ENCODE measurements at places on chromosomes 12 and 14.
A peak's percentile ranks its signal among the peaks of the same experiment; 100 is the strongest.

- DNase-seq, result no peak
Measured at GRCh38 chr12:41409628-41410027, 221.5 kb downstream of the PDZRN4 start.

- no peak for DNase-seq
Measured at GRCh38 chr14:22678221-22678620, 34.1 kb upstream of the OR6J1 start.

GRCh38 chr14:31205681-31206535 lies 1.7 kb downstream of the HECTD1 start:
- peak; percentile 33 for DNase-seq

- DNase-seq, result no peak
Measured at GRCh38 chr14:50733494-50733893, 65.4 kb upstream of the SAV1 start.

DNA sequence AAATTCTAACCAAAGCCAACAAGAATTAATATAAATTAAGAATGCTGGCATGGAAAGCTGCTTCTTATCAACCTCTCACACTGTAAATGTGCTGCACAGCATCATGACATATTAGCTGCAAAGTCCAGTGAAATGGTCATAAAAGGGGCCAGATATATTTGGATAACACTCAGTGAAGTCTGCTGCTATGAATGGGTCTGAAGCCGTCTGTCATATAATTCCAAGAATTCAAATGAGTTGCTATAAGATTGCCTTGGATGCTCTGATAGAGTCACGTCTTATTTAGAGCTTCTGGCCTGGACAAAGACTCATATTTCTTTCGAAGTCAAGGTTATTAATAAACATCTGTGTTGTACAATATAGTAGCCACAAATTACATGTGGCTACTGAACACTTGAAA lies 54.3 kb upstream of the OVCH1 start:
- DNase-seq, result no peak

GRCh38 chr14:71687166-71687831 lies 244.9 kb upstream of the RGS6 start:
- no peak for DNase-seq

DNA sequence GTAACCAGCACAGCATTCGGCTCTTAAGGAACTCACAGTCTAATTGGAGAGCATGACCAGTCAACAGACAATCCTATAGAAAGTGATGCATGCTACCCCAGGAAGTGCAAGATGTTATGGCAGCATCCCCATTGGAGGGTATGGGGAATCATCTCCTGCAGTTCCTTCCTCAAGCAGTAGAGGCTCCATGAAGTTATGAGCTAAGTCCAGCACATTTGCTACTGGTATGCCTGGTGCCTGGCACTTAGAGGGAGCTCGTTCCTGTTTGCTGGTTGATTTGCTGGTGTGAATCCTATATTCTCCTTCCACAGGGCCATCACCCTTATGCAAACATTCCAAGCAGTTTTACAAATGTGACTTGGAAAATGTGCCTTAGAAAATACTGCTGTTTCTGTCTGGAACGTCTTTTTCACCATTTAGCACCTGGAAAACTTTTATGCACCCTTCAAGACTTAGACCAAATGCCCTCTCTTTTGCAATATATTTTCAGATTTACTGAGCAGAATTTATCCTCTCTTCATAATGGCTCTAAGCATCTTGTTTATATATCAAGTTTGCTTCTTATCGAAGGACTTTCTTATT lies 136.1 kb upstream of the WSCD2 start:
- DNase-seq, result peak; percentile 62

GRCh38 chr12:42792265-42792664 lies 202.7 kb upstream of the PRICKLE1 start:
- no peak for DNase-seq

GRCh38 chr14:35855876-35856481 lies 29.8 kb downstream of the BRMS1L start:
- DNase-seq, result no peak

GRCh38 chr12:94670075-94670474 lies 19.7 kb upstream of the TMCC3 start:
- DNase-seq, result peak; percentile 53

DNA sequence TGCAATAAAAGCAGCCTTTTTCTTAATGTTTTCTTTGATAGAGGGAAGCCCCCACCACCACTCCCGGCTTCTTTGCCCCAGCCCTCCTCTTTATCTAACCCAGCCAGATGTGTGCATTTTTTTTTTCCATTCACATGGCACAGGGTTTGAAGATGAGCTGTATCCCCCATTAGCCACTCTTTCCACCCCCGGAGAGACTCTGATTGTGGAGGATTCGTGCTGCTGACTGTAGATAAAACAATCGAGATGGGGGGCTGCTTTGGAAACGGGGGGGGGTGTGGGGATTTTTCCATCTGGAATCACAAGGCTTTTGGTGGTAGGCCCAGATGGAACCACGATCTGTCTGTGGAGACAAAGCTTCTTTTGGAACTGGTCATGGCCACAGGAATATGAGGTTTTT lies 46.2 kb upstream of the VASH1 start:
- DNase-seq, result no peak

DNA sequence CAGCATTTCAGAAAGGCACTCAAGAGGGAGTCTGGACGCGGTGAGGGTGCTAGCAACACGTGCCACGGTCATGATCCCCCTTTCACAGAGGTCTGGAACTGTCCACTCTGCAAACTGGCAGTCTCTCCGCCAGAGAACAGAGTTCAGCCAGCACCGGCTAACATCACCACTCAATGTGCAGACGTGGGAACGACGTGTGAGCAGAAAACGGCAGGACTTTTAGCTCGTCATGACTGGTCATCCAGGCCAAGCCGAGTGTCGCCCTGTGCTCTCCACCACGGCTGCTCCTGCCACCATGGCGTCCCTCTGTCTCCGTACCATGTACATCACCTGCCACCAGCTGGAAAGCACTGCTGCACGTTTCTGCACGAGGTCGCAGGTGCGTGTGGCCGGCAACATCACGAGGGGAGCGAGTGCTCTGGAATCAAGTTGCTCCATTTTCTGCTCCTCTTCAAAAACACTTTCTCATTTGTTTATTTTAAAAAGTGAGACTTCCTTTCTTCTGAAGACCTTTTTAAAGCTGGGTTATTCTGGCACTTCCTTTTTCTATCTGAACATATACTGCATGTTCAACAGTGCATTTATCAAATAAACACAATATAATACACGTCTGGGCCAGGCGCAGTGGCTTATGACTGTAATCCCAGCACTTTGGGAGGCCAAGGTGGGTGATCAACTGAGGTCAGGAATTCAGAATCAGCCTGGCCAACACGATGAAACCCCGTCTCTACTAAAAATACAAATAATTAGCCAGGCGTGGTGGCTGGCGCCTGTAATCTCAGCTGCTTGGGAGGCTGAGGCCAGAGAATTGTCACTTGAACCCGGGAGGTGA lies 28.0 kb downstream of the SLC15A4 start:
- DNase-seq, result no peak

GRCh38 chr14:78135450-78135891 lies 34.7 kb upstream of the NRXN3 start:
- DNase-seq, result peak; percentile 96

- DNase-seq, result no peak
Measured at GRCh38 chr12:54051874-54052437, 1.7 kb upstream of the HOXC4 start.

- no peak for DNase-seq
Measured at GRCh38 chr12:110349514-110350151, 53.9 kb downstream of the ANAPC7 start.

- DNase-seq, result no peak
Measured at GRCh38 chr14:90405755-90406154, 8.9 kb downstream of the CALM1 start.

DNA sequence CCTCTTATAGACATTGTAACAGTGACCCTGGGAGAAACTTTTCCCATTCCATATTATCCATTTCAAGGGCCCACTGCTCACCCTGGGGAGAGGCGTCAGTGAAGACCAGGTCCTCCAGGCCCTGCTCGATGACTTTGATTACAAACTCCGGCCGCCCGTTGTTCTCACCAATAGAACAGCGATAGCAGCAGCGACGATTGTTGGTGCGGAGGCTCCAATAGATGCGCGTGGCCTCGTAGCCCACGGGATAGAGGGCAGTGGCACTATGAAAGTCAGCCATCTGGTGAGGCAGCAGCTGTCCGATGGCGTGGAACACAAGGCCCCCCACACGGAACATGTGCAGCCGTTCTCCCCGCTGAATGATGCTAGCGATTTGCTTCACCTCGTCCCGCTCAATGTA lies 7.5 kb upstream of the PRKAG1 start:
- DNase-seq, result no peak

DNA sequence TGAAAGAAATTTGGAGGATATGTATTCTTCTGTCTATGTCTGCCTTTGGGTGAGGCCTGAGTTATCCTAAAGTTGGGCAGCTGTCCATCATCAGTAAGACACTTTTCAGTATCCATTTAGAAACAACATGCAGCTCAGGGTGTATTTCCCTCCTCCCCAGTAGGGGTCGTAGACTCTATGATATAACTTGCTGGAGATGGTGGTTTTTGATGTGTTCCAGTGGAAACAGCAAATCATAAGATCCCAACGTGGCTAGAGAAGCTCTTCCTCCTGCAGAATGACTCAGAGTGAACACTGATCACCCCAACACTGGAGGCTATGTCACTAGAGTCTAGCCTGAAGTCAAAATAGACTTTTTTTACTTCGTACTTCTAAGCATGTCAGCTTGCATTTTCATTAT lies 331.6 kb upstream of the STXBP6 start:
- DNase-seq, result no peak

- DNase-seq, result no peak
Measured at GRCh38 chr14:101781240-101782061, 19.9 kb downstream of the PPP2R5C start.

DNA sequence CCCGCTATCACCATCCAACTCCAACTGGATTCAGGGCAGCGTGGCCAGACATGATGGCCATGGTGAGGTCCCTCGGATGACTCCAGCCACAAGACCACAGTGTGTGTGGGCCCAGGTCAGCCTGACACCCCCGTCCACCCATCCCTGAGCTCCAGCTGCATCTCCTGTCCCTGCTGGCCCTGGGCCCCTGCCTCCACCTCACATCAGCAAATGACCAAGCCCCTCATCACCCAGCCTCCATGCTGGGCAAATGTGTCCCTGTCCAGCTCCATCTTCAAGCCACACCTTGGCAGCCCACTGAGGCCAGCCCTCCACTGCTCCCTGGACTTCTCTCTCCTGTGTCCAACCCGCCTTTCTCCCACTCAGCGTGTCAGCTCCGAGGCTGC lies 3.2 kb downstream of the GPR132 start:
- no peak for DNase-seq

GRCh38 chr14:103483600-103483999 lies 39.0 kb downstream of the CKB start:
- peak; percentile 97 for DNase-seq

DNA sequence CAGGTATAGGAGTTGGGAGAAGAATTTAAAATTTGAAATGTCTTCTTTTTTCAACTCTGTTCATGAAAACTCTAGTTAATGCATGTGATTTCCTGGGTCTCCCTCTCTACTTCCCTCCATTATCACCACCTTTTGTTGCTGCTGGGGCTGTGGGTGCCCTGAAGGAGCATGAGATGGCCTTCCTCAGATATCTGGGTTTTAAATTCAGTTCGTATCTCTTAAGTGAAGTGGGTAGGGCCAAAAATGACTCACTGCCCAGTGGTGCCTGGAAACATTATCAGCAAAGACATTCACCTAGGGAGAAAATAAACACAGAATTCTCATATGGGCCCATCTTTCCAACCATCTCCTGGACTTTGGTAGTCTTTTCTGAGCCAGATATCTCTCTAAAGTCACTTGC lies 234.9 kb upstream of the PLEKHG7 start:
- DNase-seq, result peak; percentile 51

DNA sequence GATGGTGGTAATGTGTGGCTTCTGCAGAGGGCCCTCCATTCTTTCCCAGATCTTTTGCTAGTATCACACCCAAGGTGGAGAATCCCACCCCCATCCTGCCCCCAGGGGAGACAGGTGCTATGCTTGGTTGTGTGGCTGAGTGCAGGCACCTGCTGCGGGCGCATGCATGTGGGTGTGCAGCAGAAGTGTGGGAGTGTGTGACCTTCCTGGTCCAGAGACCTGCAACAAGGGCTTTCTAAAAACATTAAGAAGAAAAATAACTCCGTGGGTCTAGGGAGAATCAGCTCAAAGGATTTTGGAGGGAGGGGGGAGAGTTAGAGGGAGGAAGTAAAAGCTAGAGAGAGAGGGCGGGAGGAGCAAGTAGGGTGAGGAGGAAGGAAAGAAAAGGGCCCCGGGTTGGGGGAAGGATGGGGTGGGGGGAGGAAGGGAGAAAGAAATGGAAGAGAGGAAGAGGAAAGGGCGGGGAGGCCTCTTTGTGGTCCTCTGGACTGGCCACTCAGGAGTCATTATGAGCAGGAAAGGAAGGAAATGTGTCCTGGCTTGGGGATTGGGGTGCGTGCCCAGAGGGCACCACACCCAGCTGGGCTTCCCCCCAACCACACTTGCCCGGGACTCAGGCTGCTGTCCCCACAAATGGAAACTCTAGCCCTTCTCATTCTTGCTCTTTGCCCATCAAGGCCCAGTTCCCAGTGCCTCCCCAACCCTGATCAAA lies 3.1 kb upstream of the FIGNL2 start:
- DNase-seq, result no peak

GRCh38 chr12:73136386-73136785 lies 864.2 kb downstream of the TRHDE start:
- no peak for DNase-seq

GRCh38 chr12:101940400-101940950 lies 63.1 kb downstream of the DRAM1 start:
- no peak for DNase-seq

- DNase-seq, result no peak
Measured at GRCh38 chr14:100822013-100822412, 3.9 kb upstream of the MEG3 start.

GRCh38 chr12:10212739-10213131 lies at the start of gene GABARAPL1:
Gene GABARAPL1 (plus strand): TSS chr12:10212877. CDS start chr12:10213130, 253 bp downstream.
- DNase-seq, result peak; percentile 58

- peak; percentile 41 for DNase-seq
Measured at GRCh38 chr12:57456145-57456700, 1.1 kb downstream of the INHBE start.

- no peak for DNase-seq
Measured at GRCh38 chr14:31294746-31295405, 87.3 kb upstream of the HECTD1 start.

GRCh38 chr12:117967512-117967911 lies 1.3 kb downstream of the KSR2 start:
- DNase-seq, result no peak

DNA sequence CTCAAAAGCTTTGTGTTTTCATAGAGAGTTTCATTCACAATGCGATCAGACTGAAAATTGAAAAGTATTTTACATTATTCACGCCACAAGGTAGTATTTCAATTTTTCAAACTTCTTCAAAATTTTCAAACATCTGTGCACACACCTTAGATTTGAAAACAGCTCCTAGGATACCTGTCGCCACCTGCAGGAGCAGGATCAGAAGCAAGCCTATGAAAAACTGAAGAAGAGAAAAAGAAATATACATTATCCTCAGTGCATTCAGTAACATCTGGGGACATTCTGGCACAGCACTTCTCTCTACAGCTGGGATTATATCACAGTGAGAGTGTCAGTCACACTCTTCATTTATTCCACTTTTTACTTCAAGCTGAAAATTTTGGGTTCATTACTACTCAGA lies 19.8 kb downstream of the TSPAN8 start:
- no peak for DNase-seq

GRCh38 chr12:15214851-15215601 lies 6.2 kb downstream of the RERG start:
- no peak for DNase-seq

GRCh38 chr12:103401421-103401820 lies 94.3 kb downstream of the C12orf42 start:
- peak; percentile 69 for DNase-seq

GRCh38 chr12:105440037-105440664 lies 109.7 kb downstream of the C12orf75 start:
- no peak for DNase-seq

Measured in bronchial epithelial cell (primary cell).